Muscle of leg (tissue), 16 donors: ENCODE measurements at places on chromosomes 11 and 22. TPM values are rescaled to one million over a fixed set of nuclear protein-coding genes. Genes with fewer than 3 reads are reported as not detected.
A peak's percentile ranks its signal among the peaks of the same experiment; 100 is the strongest.

The CD3E gene
- total RNA-seq, result 0.13 TPM

The OR8B2 gene
- not detected for total RNA-seq

The MS4A3 gene
- total RNA-seq, result 0.49 TPM

The SNX32 gene
- 0.98 TPM for total RNA-seq

The MRGPRG gene
- not detected for total RNA-seq

The CBLIF gene
- total RNA-seq, result not detected

The TUB gene
- 16.7 TPM for total RNA-seq

The OR51E2 gene
- total RNA-seq, result 0.53 TPM

The OR5L2 gene
- not detected for total RNA-seq

The ANO1 gene
- 5.8 TPM for total RNA-seq

The OR10A4 gene
- total RNA-seq, result not detected

DNA sequence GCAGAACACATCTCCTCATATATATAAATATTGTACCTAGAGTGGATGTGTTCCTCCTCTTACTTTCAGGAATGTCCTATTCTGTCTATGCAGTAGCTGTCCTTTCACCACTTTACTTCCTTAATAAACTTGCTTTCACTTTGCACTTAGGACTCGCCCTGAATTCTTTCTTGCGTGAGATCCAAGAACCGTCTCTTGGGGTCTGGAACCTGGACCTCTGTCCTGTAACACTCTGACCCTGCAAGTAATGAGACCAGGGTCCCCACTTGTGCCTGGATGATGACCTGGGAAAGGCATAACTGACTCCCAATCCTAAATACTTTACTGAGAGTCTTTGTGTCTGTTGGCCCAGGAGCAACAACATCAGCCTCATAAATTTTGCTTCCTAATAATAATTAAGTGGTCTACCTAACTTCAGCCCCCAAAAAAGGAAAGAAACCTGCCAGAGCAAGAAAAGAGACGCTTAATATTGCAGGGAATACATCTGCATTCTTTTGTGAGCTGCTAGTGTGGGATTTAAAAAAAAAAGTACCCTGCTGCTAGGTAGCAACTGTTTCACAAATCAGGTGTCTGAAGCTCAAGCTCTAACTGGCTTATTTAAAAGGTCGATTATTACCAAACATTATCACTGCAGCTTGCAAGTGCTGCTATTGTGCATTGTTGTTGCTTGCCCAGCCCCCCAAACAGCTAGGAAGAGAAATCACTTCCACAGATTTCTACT, 69.3 kb downstream of the FAM168A start:
- no peak for DNase-seq

DNA sequence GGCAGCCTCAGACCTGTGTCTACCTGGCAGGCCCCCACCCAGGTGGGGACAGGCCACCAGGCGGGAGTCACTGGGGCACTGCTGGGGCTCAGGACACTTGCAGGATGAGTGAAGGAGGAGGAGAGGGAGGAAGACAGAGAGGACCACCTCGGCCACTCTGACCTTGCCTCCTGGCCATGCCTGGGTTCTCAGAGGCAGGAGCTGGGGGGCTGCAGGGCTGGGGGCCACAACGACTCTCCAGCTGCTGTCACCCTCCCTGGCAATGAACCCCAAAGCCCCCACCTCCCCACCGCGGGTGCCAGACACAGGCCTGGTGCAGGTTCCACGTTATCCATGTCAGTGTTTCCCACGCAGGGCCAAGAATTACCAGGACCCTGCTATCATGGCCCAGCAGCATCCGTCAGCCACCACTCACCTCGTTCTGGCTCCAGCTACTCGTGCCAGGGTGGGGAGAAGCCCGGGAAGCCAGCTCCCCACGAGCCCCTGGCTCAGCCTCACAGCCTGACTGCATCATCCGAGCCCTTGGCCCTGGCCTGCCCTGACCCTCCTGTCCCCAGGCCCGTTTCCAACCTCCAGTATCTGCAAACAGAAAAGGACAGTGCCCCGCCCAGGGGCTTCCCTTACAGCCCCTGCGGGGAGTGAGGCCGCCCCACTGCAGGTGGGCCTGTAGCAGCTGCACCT, 62.4 kb downstream of the BRD1 start:
- DNase-seq, result no peak

DNA sequence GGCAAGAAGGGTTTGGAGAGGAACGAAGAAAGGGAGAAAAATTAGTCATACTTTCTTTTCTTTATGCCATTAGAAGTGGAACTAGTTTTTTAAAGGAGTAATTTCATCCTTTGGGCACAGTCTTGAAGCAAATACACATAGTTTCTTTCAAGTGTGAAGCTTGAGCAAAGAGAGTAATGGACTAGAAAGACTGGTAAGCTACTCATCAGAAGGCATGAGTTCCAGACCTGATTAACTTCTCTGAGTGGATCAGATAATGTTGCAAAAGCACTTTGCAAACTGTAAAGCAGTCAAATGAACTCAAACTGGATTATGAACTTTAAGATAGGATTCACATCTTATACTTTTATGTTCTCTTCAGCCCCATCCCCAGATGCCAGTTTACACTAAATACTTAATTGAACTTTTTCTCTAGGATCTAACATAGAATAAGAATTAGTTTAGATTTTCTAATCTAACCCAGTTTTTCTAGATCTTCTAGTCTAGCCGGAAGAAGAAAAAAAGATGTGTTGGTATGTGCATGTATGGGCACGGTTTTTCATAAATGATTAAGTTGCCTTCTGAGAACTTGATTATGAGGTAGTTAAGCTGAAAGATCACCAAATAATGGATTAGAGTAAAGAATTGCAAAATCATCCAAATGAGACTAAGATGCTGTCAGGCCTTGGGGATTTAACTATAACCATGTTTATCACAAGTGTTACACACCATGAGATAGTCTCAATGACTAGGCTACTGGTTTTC, 2.5 kb downstream of the DDIAS start:
- no peak for DNase-seq

DNA sequence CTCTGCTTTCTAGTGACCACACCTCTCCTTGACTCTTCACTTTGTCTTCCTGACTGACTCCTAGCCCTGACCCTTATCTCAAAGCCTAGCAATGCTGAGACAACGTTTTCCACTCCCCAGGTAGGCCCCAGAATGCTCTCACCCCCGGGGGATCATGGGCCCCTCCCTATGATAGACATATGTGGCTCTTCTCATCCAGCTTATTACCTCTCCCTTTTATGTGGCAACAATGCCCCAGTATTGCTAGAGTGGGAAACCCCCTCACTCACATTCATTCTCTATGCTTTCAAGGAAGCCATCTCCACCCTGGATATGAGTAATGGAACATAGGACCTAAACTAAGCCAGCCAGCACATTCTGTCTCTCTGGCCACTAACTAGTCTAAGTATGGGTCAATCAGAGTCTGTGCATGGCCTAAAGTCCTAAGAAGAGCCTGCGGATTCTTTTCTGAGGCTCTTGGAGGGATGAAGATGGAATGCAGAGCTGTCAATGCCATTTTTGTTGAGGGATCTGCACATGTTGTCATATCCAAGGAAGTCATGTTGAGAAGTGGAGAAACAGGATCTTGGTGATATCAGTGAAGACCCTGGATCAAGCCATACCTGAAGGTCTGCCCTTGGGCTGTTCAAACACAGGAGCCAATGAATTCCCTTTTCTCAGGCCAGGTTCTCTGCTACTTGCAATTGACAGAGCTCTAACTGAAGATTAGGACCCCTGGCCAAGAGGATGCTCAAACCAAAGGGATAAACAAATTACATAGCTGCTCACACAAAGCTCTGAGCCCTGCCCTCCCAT, 79.8 kb upstream of the GRK3 start:
- DNase-seq, result no peak

DNA sequence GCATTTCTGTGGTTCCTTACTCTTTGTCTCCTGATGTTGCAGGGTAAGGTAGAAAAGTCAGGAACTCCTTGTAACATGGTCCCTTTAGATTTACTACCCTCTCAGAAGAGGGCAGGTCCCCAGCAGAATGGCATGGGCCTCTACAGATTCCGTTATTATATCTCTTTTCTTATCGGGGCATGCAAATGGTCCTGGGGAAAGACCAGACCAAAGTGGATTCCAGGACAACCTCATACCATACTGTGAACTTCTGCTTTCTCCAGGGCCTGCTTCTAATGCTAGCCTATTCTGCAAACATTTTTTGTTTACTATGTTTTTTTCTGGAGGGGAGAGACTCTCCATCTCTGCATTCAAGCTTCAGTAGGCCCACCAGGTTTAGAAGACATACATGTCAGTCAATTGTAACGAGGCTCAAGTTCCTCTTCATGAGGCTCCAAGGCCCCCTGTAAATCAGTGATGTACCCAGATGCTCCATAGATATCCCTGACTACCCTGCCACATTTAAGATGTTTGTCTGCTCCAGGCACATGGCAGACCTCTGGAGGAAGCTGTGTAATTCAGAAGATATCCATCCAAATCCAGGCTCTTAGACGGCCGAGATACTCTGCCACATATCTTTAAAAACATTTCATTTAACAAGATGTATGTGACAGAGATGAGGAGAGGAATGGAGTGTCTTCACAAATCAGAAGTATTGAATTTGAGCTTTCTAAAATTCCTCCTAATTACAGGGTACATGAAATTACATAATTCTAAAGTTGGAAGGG, 8.5 kb upstream of the ME3 start:
- DNase-seq, result no peak

GRCh38 chr11:117328375-117329010, 839 bp downstream of the CEP164 start:
- DNase-seq, result peak; percentile 78

- no peak for DNase-seq
Measured at GRCh38 chr11:93905384-93905783, 55.0 kb upstream of the VSTM5 start.

GRCh38 chr22:19620742-19621371, 93.4 kb upstream of the SEPTIN5 start:
- DNase-seq, result peak; percentile 50

DNA sequence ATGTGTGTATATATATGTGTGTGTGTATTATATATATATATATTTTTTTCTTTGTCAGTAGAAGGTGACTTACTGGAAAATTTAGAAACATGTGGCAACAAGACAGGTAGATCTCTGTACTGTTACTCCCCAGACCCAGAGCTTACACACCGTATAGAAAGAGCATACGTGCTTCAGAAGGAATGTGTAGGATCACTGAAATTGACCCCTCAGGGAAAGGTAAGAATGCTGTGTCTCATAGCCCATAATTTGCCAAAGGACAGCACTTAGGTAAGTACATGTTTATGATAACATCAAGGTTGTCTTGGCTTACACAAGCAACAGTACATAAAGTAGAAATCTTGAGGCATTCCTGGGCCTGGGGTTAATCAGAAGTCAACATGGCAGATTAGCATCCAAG, 54.2 kb upstream of the PDE3B start:
- DNase-seq, result no peak

- no peak for DNase-seq
Measured at GRCh38 chr11:10641177-10641911, 52.2 kb downstream of the IRAG1 start.

GRCh38 chr11:2263071-2263565, 7.3 kb downstream of the ASCL2 start:
- DNase-seq, result no peak

DNA sequence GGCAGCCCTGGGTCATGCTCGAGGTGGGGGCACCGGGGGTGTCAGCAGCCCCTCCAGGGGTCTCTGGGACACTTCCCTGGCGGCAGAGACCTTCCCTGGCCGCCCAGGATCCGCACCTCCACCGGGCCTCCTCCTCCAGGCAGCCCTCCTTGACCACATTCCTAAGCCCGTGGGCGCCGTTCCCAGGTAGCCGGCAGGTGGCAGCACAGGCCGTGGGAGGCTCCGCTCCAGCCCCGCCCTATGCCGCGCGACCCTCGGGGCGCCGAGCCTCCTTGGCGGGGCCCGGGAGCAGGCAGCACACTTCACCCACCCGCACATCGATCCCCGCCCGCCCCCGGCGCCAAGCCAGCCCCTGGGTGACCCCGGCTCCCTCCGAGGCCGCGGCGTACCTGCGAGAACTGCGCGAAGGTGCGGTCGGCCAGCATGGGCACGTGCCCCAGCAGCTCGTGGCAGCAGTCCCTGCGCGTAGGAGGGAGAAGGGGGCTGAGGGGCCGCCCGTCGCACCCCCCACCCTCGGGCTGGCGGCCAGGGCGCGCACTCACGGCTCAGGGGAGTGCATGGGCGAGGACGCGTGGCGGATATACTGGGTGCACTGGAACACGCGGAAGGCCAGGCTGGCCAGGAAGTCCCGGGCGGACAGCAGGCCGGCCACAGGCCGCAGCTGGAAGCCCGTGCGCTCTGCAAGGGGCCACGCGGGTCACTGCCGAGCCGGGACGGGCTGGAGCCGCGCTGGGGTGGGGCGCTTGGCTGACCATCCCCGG, 5.3 kb upstream of the INS start:
- DNase-seq, result peak; percentile 48

DNA sequence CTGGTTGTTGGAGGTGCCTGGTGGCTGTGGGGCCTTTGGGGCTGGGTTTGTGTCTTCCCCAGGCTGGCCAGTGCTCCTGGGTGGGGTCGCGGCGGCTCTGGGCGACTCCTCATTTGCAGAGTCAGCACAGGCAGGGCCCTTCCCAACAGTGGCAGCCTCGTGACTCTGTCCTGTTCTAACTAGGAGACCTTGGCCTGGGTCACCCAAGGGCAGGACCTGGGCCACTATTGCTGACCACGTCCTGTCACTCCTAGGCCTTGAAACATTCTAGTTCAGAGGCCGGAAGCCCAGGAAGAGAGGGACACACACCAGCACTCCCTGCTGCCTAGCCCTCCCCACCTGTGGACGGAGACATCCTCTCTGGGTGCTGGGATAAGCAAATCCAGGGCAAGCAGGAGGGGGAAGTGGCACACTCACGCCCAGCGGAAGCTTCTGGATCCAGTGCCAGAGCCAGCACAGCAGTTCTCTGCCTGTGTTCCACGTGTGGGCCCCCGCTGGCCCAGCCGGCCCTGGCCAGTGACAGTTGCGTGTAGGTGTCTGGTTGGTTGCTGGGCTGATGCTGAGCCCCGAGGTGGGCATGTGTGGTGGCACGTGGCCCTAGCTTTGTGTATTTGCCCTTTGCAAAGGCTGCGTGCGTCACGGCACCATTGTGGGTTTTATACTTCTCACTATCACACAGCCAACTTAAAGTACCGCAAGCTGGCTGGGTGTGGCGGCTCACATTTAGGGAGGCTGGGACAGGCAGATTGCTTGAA, 4.3 kb upstream of the CHID1 start:
- DNase-seq, result peak; percentile 82

GRCh38 chr22:27011133-27011532, 353.7 kb downstream of the MIAT start:
- no peak for DNase-seq

DNA sequence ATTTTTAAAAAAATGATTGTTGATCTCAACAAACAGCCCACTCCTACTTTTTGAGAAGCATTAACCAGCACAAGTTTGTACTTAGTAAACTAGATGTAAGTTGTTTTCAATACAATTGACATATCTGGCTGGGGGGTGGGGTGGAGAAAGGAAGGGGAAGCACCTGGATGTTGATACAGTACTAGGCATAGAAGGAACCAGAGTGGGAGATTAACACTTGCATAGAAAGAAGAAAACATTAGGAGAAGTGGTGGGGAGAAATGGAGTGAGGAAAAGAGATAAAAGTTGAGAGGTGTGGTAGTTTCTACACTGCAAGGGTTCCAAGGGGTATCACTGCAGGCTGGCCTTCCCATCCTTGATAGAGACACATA, 10.6 kb upstream of the GAB2 start:
- DNase-seq, result no peak

GRCh38 chr11:102436561-102436960, 16.0 kb downstream of the TMEM123 start:
- DNase-seq, result no peak

GRCh38 chr11:105491394-105491793, 118.5 kb upstream of the GRIA4 start:
- DNase-seq, result peak; percentile 35

GRCh38 chr11:26571861-26572654, at the start of gene MUC15:
Gene MUC15 (minus strand): TSS chr11:26572263. CDS start chr11:26567094, 5,169 bp downstream.
- DNase-seq, result no peak

- no peak for DNase-seq
Measured at GRCh38 chr11:11471201-11471600, 118.2 kb upstream of the CSNK2A3 start.
